ENCODE measurements at places on chromosomes 5 and 9.

DNA sequence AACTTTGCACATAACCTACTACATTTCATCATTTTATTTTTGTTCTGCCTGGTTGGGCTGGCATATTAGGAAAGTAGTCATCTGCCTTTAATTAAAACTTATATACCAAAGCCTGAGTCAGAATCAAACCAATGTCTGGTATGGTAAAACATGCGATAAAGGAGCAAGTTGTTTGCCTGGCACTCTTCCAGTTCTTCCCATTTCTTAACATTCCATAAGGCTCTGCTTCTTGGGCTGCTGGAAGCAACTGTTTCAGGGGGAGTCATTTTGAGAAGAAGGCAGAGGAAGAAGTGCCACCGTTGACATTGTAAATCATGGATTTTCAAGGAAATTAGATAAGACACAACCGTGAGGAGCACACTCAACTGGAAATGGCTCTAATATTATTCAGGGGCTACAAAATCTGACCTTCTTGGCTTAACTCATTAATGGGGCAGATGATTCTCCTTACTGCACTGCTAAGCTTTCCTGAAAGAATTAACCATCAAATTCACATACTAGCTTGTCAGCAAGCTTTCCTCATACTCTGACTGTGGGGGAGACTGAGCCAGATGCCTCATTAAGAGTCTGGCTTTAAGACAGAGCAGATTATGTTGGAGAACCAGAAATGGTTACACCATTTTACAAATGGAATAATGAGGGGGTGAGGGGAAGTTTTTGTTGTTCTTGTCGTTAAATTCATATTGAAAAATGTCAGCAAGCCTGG, 391.0 kb downstream of the TMEM232 start:
- DNase-seq: no peak

DNA sequence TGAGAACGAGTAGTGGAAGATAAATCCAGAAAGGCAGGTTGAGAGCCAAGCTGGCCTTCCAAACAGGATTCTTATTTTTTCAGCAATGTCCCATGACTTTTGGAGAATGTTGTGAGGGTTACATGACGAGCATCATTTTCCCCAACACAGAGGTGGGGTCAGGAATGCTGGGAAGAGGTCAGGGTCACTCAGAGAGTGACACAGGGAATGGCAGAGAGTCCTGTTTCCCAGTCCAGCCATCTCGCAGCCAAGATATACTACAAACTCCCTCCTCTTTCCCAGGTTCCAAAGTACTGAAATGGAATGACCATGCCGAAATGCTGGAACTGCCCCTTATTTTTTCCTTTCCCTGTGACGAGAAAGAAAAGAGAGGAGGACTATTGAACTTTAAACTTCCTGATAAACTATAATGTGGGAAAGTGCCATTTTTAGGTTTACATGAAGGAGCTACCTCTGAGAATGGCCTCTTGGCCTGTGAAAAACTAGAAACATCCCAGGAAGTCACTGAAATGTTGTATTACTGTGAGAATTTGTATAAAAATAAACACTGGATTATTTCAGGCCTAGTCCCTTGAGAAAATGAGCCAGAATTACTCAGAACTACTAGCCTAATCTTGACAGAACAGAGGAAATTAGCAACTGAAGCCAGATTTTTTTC, 420.4 kb downstream of the CETN3 start:
- DNase-seq: no peak

GRCh38 chr9:37248651-37249163, 128.3 kb downstream of the ZCCHC7 start:
- DNase-seq: no peak

GRCh38 chr9:2955575-2955974, 111.7 kb upstream of the PUM3 start:
- DNase-seq: peak; percentile 1

- no peak for DNase-seq
Observed at GRCh38 chr9:660227-660626, 181.3 kb upstream of the DMRT1 start.

DNA sequence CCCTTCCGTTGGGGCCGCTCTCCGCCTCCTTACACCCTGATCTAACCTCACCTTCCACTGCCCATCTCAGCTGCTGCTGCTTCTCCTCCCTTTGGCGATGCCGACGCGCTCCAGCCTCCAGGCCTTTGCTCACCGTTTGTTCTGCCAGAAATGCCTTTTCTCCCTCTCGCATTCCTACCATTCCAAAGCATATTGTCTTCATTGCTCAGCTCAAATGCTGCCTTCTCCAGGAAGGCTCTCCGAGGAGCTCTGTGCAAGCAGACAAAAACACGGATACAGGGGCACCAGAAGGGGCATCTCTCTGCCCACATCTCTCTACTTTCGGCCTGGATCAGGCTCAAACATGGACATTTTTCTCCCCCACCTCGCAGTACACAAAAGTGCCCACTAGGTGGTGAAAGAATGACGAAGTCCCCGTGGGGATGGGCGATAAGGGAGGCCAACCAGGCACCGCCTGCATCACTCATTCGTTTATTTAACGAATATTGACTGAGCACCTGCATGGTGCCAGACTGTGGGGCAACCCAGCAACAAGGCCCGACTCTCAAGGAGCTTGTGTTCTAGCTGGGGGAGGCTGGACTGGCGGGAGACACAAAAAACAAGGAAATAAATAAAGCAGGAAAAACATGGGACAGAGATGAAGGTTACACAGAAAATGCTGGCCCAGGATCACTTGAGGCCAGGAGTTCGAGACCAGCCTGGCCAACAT, 7.3 kb upstream of the GRHPR start:
- peak; percentile 93 for DNase-seq

GRCh38 chr9:22124263-22125011, 115.3 kb upstream of the CDKN2B start:
- no peak for DNase-seq

GRCh38 chr5:78843436-78843835, 141.7 kb downstream of the ARSB start:
- no peak for DNase-seq

- no peak for DNase-seq
Observed at GRCh38 chr5:107400328-107400727, 270.4 kb downstream of the EFNA5 start.

DNA sequence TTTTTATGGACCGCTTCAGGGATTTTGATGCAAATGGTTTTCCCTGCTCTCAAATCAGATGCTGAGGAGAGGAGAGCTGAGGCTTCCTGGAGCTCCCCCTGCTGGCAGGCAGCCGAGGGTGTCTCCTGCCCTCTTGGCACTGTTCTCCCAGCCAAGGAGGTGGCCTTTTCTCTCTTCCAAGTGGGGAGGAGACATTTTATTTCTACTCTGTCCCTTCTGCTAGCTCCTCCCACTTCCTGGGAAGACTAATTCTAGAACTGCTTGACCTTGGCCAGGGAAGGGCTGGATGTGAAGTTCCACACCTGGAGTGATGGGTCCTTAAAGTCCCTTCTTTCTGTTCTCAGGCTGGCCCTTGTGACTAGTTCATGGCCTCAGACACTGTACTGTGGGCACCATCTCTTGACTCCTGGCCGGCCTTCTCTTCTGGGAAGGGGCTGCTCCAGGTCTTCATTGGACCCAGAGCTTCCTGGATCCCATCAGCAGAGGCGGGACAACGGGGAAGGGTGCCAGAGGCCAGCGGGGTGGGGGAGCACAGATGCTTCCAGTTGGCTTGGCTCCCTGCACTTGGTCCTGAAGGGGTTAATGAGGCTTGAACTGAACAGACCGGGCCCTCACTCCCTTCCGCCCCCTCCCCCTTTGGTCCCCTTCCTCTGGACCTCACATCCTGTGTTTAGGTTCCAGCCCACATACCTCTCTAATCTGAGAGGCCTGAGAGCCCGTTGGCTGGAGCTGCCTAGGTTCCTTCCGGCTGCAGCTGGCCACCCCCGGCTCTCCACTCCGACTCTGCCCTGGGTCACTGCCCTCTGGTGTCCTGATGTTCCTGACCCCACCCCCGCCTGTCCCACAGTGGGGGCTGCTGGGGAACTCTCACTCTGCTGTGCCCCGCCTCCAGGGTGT, 32.1 kb downstream of the PTPA start:
- DNase-seq: peak; percentile 80

- no peak for DNase-seq
Observed at GRCh38 chr9:27787891-27788290, 214.6 kb upstream of the C9orf72 start.

- no peak for DNase-seq
Observed at GRCh38 chr9:121613009-121613752, 38.3 kb upstream of the DAB2IP start.

DNA sequence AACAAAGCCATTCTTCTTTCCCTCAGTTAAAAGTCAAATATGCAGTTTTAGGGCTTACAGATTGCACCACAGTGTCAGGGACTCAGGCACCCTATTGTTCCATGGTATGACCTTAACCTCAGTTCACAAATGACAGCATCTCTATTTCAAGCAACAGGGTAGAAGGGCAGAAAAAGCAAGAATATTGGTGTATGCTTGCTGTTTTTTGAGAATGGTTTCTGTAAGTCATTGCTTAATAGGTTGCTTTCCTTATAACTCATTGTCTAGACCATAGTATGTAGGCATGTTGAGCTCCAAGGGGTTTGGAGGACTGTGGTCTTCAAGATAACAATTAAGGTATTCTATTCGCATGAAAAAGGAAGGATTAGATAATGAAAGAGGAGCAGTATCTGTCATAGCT, 183.5 kb upstream of the EDIL3 start:
- no peak for DNase-seq

DNA sequence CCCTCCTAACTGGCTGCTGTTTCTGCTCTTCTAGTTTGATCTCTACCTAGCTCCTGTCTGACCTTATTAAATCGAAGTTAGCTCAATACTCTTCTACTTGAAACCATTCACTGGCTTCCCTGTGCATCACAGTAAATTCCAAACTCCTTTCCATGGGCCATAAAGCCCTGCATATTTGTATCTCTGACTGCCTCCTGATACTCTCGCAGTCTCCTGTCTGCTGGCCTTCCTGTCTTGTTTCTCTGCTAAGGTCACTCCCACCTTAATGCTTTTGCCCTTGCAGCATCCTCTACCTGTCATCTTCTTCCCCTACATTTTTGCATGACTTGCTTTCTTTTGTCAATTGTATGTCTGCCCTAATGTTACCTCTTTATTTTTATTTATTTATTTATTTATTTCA, 44.8 kb downstream of the SNCAIP start:
- DNase-seq: peak; percentile 10

DNA sequence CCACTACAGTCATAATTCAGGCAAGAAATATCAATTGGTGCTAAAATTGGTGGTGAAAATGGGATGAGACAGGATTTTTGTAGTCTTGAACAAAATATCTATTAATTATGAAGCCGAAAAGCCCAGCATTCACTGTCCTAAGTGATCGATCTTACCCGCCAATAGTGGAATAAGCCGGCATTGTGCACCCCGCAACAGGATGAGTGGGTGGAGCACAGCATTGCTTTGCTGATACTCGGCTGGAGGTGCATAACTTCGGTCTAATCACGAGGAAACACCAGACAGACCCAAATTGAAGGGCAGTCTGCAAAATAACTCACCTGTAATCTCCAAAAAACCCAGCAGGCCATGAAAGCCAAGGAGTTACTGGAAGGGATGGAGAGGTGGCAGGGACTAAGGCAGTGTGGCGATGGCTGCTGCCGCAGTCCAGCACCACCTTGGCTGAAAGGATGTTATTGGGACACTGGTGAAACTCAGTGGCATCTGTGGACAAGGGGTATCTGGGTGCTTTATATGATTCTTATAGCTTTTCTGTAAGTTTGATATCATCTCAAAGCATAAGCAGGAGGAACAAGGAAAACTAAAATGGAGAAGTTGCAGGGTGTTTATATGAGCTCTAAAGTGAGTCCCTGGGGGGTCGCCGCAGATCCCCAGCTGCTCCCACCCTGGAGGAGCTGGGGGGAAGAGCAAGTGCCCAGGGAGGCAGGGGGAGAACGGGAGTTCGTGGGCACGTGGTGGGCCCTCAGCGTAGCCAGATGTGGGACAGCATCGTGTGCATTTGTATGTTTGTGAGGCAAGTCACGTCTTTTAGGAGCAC, 45.2 kb downstream of the AHRR start:
- DNase-seq: no peak

DNA sequence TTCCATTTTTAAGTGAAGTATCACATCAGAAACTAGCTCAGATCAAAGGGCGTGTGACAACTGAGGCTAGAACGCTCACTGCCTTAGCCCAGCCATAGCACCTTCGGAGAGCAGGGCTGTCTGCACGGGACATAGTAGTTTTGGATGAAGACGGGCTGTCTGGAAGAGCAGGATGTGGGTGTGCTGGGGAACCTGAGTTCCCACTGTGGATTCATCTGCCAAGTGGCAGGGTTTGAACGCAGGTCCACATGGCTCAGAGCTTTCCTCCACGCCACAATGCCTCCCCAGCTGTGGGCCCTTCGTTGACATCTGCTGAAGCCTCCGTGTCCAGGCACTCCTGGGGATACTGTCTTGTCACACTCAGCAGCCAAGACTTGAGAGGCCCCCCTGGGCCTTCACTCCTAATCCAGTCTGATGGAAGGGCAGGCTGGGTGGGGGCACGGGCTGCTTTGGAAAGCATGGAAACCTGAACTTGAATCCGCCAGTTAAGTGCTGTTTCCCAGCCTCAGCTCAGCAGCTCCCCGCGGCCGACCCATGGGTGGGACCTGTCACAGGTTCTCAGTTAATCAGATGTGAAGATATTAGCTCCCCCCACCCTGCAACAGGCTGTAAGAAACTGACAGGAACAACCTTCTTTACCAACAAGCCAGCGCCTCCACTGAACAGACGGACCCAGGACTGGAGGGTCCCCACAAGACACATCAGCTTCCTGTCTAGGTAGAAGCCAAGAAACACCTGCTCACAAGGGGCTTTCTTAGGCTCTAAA, 228.1 kb downstream of the FANCC start:
- DNase-seq: no peak

- no peak for DNase-seq
Observed at GRCh38 chr5:135650081-135650480, 71.3 kb upstream of the CXCL14 start.
